ENCODE measurements at places on chromosomes 7 and 10.

DNA sequence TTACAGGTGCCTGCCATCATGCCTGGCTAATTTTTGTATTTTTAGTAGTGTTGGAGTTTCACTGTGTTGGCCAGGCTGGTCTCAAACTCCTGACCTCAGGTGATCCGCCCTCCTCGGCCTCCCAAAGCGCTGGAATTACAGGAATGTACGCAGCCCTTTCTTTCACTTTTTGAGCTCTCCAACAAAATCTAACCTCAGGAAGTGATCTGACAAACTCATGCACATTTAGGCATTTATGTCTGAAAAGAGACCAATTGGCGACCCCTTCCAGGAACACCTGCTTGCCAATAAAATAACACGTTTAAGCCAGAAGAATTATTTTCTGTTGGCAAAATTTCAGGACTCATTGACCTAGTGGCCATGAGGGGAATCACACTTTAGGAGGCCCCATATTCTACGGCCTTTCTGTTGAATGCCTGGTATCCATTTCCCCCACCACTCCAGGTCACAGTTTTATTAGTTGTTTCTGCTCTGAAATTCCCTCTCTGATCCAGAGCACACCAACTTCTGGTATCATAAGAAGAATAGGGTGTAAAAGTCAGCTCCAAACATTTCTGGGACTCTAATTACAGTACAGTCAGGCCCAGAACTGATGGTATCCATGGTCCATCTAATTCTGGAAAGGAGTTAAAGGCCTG is 65.8 kb upstream of the FRMD4A start:
- no peak for DNase-seq

- no peak for DNase-seq
Measured at GRCh38 chr7:46072722-46073121, 151.7 kb upstream of the IGFBP3 start.

DNA sequence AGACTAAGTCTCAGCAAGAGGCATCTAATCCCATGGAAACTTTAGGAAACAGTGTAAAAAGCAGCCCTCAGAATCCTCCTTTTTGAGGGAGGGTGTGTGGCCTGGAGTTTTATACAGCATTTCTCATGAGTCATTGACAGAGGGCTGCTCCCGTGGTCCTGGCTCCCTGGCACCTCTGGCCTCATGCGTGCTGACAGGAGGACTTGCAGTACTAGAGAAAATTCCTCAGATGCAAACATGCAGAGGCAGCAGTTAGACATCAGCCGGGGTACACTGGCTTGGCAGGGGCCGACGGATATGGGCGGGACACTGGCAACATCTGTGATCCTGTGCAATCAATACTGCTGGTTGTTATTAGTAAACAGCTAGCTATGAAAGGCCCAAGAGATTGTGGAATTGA is 925.1 kb upstream of the CELF2 start:
- no peak for DNase-seq

- no peak for DNase-seq
Measured at GRCh38 chr7:73978661-73979563, 49.1 kb upstream of the ELN start.

- DNase-seq, result no peak
Measured at GRCh38 chr10:60426425-60426824, 36.8 kb upstream of the ANK3 start.

GRCh38 chr10:118965096-118965495 is 64.4 kb upstream of the NANOS1 start:
- DNase-seq, result no peak

GRCh38 chr10:62732841-62733653 is 71.5 kb upstream of the ADO start:
- peak; percentile 45 for DNase-seq

- DNase-seq, result no peak
Measured at GRCh38 chr7:141286522-141286921, 212.7 kb downstream of the TMEM178B start.

- DNase-seq, result no peak
Measured at GRCh38 chr7:16400893-16401275, 20.5 kb downstream of the CRPPA start.

DNA sequence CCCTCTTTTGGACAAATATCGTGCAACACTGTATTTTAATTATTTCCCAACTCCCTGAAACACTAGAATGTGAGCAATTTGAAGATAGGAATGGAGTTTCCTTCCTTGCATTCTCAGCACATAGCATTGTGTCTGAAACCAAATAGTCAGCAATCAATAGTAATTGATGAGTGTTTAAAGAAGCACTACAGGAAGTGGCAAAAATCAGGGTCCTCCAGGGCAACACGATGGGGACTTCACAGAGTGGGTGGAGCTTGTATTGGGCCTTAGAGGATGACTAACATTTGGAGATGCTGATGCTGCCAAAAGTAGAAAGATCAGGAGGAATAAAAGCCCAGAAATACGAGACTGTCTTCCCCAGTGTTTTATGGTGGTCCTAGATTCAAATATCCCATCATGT is 94.9 kb downstream of the NPSR1 start:
- DNase-seq, result no peak

- DNase-seq, result no peak
Measured at GRCh38 chr7:104296266-104296665, 32.1 kb upstream of the LHFPL3 start.

- no peak for DNase-seq
Measured at GRCh38 chr10:27041196-27041595, 59.1 kb downstream of the ANKRD26 start.

- no peak for DNase-seq
Measured at GRCh38 chr7:31647511-31647910, 39.5 kb upstream of the PPP1R17 start.

DNA sequence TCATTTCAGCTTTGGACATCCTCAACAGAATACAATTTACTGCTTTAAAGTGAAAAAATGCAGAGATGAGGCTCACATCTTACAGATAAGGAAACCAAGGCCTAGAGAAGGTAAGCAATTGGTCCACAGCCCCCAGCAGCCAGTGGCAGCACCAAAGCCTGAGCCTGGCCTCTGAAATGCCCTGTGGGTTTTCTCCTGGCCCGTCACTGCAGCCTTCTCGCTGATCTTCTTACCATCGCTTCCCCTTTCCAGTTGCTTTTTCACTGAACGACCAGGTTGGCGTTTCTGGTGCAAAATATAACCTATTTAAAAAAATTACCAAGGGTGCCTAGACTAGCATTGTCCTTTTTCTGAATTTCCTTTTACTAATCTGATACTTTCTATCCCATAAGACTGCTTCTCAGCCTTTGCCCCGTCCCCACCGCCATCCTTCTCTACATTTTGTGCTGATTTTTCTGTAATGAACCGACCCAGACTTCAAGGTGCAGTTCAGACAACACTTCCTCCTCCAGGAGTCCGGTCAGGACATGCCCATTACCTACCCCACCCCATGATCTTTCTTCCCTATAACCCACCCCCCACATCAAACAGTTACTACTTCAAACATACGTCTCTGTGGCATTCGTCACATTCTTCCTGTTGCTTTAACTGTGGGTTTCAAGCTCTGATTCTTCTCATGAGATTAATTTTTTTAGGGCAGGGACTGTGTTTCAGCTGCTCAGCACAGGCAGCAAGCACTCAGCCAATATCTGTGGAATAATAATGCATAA is 289.4 kb downstream of the DNAJB6 start:
- no peak for DNase-seq

- DNase-seq, result no peak
Measured at GRCh38 chr7:86929293-86930109, 130.0 kb downstream of the ELAPOR2 start.

DNA sequence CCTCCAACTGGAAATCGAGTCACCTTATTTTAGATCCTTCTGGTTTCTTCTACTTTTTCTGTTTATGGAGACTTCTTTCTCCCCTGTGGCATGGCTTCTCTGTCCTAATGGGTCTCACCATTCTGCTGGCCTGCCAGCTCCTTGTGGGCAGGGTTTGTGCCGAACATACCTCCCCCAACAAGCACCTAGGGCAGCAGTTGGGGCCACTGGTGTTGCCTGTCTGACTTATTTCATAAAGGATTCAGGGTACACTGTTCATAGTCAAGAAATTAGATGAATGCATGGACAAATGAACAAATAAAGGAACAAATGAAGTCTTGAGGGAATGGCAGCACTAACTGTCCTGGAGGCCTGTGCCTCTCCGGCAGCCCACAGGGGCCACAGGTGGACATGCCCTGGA is 55.6 kb upstream of the DOCK1 start:
- DNase-seq, result no peak

DNA sequence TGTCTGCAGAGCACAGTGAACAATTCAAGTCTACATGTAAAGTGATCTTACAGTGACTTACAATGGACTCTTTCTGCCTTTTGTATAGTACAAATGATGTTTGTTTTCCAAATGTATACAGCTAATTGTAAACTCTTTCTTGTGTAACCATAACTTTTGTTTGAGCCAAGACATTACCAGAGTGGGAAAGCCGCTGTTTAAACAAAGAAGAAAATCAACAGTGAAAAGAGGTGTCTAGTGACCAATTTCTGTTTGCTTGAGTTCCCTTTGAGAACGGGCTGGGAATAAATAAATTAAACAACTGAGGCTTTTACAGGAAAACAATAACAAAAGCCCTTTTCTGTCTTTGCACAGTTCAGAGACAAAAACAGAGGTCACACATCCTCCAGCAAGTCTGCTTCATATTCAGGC is 1163.4 kb downstream of the CNTNAP2 start:
- no peak for DNase-seq

DNA sequence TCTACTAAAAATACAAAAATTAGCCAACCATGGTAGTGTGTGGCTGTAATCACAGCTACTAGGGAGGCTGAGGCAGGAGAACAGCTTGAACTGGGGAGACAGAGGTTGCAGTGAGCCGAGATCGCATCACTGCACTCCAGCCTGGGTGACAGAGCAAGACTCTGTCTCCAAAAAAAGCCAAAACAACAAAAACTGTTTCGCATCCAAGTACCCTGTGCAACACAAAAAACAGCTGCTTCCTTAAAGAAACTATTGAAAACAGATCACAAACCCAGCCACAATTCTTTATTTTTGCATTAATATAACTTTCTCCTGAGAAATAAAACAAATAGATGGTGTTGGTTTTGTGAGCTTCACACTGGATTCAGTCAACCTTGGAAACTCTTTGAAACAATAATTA is 112.1 kb upstream of the AFAP1L2 start:
- no peak for DNase-seq

DNA sequence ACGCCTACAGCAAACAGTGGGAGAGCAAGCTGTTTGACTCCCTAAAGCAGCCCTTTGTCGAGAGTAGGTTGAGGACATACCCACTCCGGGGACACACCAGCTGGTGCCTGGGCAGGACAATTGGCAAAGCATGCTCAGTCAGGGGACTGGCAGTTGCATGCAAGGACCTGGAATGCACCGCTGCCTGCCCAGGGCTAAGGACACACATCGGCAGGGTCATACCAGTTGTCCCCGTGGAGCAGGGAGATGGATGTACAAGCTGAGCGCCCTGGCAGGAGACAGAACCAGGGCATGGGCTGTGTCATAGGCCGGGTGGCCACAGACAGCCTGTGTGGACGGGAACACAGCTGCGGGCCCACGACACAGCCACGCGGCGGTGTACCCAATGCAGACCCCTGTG is 18.3 kb upstream of the ELN start:
- DNase-seq, result no peak

- no peak for DNase-seq
Measured at GRCh38 chr10:26799342-26799741, 61.4 kb downstream of the ABI1 start.
